ENCODE measurements at places on chromosomes 2 and 18.
A peak's percentile ranks its signal among the peaks of the same experiment; 100 is the strongest.

DNA sequence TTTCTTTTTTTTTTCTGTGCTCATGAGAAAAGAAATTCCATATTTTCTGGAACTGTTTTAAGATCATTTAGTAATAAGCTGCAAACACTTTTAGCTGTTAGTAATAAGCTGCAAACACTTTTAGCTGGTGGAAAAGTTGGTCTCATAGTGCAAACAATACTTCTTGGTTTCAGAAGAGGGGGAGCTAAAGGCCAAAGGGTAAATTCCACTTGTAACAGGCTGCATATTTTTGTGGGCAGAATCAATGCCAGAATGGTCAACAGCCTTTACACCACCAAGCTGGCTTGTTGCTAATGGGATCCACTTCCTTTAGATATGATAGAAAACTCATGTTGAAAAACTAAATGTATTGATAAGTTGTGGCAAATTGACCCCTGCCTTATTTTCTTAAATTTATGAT is 356.8 kb downstream of the NR4A2 start:
- no peak for DNase-seq

DNA sequence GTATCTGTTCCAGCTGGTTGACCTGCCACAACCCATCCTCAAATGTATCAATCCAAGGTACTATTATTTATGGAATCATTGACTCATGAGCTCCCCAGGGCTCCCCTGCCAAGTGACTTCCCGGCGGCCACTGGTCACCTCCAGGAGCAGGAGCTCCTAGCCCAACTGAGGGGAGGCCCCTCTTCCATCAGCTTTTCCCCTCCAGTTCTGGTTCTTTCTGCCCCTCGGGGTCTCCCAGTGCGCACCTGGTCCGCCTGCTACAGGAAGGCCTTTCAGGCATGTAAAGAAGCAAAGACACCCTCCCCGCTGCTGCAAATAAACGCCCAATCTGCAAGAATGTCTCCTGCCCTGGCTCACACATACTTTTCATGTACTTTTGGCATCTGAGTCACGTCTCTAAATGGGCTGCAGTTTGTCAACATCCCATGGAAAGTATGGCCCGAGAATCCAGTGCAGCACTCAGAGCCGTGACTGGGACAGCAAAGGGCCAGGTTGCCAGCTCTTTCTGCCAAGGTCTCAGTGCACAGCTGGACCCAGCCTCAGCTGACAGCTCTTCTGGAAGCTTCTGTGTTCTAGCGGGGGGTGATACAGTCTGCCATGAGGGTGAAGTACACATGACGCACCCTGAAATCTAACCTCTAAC is 41.4 kb downstream of the KLHL29 start:
- DNase-seq, result no peak

GRCh38 chr2:70748002-70748784 is 19.8 kb downstream of the ADD2 start:
- no peak for DNase-seq

DNA sequence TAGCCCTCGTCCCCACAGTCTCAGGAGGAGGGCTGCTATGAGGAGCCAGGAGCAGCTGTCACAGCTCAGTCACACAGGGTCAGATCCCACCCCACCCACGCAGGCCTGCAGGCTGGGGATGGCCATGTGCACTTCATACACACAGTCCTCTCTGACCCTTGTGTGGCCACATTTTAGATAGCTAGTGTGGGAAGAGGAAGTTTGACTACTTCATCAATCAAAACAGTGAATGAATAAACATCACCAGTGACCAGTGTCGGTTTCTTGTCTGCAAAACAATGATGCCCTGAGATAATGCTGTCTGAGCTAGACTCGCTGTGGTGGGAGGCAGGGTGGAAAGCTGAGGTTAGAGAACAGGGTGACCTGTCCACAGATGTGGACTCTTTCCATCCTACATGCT is 107.1 kb downstream of the PIEZO2 start:
- DNase-seq, result no peak

DNA sequence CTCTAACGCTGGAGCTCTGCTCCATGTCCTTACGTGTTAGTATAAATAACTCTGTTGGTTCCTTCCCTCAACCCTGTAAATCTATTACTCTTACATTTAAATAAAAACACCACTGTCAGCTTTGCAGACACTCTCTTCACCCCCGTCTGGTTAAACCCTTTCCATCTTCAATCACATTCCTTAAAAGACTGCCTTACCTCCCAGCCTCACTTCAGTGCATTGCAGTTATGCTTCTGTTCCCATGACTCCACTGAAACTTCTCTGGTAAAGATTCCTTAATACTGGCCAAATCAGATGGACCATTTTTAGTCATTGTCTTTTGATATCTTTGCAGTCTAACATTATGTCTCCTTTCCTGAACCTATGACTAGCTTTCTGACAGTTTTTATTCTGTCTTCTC is 61.7 kb downstream of the EML4 start:
- DNase-seq, result no peak

- DNase-seq, result no peak
Measured at GRCh38 chr18:48859311-48860268, 91.2 kb downstream of the SMAD7 start.

GRCh38 chr2:239260546-239261327 is 140.1 kb downstream of the HDAC4 start:
- DNase-seq, result no peak

- DNase-seq, result no peak
Measured at GRCh38 chr2:101114268-101114783, 36.9 kb downstream of the TBC1D8 start.

- DNase-seq, result peak; percentile 83
Measured at GRCh38 chr2:64644458-64645382, 9.0 kb downstream of the SERTAD2 start.

DNA sequence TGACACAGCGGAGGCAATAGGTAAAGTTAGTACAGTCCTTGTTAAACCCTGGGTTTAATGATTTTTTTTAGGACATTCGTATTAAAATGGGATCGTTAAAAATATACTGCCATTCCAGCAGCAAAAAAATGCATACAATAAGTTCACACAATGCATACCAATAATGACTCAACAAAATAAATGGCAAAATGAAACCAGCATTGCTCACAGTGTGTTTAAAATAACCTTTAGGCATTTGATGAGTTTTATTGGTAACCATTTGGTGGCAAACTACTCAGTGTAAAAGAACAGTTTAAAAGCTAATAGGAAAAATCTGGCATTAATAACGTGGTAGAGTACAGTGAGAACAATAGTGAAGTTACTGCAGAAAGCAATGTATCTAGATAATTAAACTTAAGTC is 539.0 kb upstream of the PIK3C3 start:
- DNase-seq, result no peak

DNA sequence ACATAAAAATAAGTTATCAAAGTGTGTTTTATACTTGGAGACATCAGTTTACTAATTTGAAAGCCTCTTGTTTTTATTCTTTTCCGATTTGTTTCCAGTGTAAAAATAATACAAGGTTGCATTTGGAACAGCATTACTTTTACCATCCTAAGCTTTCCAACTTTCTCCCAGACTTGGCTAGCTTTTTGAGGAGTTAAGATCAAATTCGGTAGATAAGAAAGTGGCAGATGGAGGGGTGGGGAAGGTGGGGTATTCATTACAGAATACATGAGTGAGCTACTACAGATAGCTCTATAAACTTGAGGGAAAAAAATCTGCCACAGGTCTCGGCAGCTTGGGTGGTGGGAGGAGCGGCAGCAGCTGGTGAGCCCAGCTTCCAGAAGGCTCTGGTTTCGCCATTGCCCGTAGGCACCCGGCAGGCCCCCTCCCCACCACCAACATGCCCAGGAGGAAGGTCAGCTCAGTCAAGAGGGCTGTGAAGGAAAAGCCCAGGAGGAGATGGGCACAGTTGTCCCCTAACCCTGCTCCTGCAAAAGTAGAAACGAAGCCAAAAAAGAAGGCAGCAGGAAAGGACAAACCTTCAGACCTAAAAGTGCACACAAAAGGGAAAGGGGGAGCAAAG is 18.6 kb upstream of the RMC1 start:
- DNase-seq, result no peak

All from SW 1271 (cell line).